Sciatic nerve (tissue), 2 donors: ENCODE measurements at places on chromosomes 3 and 15.

- DNase-seq = no peak
Measured at GRCh38 chr3:161415506-161416231, 44.4 kb upstream of the SPTSSB start.

DNA sequence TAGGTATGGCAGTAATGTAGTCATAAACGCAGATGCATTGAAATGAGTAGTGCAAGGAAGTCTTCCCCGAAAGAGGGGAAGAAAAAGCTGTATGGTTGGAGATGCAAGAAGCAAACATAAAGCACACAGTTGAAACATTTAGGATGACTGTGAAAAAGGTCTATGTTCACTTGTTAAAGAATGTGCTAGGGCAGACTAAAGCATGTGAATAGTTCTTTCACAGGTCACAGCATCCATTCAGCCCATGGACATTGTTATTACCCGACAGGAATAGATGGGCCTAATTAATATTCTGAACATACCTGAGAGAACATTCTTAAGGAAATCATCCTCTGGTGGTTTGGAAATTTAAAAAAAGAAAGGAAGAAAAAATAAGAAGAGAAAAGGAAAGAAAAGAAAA lies 595.2 kb downstream of the ZIC1 start:
- no peak for DNase-seq

DNA sequence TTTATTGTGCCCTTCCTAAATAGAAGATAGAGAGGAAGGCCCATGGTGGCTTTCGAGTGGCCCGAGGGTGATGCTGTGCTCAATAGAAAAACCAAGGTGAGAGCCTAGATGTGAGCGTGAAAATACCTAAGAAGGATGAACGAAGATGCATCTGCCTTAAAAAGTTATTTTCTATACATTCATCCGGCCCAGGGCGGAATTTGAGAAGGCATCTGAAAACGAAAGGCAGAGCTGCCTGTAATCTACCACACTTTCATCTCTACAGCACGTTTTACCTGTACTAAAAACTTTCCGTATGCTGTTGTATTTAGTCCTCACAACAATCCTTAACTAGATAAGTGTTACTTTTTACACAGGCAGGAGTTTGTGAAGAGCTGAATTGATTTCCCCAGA lies 1.4 kb downstream of the DUT start:
- DNase-seq = no peak

DNA sequence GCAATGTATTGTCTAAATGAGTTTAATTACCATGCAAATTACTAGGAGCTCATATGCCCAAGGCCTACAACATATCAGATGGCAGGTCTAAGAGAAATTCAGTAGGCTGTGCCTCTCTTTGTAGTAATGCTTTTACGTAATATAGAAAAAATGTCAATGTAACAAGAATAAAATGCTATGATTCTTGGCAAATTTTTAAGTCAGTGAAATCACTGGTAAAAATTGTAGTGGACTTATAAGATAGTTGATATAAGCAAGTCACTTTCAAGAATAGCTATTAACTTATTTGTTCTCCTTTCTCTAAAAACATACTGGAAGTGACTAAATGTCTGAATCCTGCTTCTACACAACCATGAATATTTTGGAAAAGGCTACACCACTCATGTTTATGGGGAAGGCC lies 707.8 kb downstream of the TUSC7 start:
- DNase-seq = no peak

DNA sequence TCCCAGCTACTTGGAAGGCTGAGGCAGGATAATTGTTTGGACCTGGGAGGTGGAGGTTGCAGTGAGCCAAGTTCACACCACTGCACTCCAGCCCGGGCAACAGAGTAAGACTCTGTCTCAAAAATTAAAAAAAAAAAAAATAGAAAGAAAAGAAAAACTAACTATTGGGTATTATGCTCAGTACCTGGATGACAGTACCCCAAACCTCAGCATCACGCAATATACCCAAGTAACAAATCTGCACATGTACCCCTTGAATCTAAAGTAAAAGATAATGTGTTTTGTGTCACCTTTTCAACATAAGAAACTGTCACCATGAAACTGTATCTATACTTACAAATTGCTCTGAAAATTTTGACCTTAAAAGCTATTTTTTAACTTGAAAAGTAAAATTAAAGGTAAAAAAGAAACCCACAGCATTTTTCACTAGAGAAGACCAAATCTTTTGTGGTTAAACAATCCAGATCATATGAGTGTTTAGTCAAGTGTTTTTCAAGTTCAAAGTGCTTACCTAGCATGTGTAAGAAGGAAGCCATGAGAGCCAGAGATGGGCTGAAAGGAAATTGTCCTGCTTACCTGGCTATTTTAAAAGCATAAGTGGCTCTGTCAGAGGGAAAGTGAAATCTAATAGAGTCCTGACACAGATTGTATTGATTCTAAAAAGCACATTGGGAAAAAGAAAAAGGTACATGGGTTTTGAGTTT lies 50.5 kb downstream of the MYO1E start:
- DNase-seq = no peak

- DNase-seq = no peak
Measured at GRCh38 chr3:71784201-71784913, 591 bp downstream of the PROK2 start.

- DNase-seq = no peak
Measured at GRCh38 chr3:124266487-124266886, 274.6 kb upstream of the ROPN1 start.

DNA sequence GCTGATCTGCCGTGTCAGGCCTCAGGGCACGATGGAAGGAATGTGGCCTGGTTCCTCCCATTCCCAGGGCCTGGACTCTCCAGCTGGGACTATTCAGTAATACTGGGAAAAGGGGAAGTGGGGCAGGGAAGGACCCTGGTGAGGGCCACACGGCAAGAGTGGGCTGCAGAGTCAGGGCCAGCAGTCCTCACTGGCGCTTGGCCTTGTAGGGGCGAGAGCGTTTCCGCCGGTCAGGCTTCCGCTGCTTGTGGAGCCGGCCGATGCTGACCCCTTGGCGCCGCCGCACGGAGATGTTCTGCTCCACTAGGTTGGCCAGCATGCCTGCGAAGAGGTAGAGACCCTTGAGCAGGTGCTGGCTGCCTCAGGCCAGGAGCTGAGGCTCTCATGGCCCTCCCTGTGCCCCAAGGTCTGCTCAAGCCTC lies 42.8 kb downstream of the SEMA3G start:
- DNase-seq = peak; percentile 56
